ENCODE measurements at places on chromosomes 6 and 20. TPM values are rescaled to one million over a fixed set of nuclear protein-coding genes. Genes with fewer than 3 reads are reported as not detected.

- peaks cover 39% of the 10 kb centered on the region for H3K4me1 ChIP-seq
- H3K27ac ChIP-seq, result peak overlapping the region; percentile 75
- peak overlapping the region; percentile 57 for H3K4me3 ChIP-seq
- DNase-seq, result no peak
- peaks cover 11% of the 10 kb centered on the region for H3K27me3 ChIP-seq
These were observed 1.4 kb downstream of the C6orf132 start for GRCh38 chr6:42140756-42141602.

Gene RBBP8NL
- total RNA-seq, result 2.0 TPM

Gene SPDEF
- 3.5 TPM for total RNA-seq

GRCh38 chr6:132275066-132275970, 126.0 kb downstream of the MOXD1 start:
- no peak overlapping the region for H3K27ac ChIP-seq
- no peak for DNase-seq
- no peak overlapping the region for H3K4me3 ChIP-seq
- H3K27me3 ChIP-seq, result peaks cover under 1% of the 10 kb centered on the region
- H3K36me3 ChIP-seq, result no peaks in the 10 kb centered on the region

Gene FAM217B
- 26.8 TPM for total RNA-seq

- H3K27ac ChIP-seq, result no peak overlapping the region
- no peak overlapping the region for H3K4me3 ChIP-seq
- H3K27me3 ChIP-seq, result no peaks in the 10 kb centered on the region
- H3K4me1 ChIP-seq, result no peaks in the 10 kb centered on the region
These were observed 224.0 kb downstream of the SMOC2 start for GRCh38 chr6:168664956-168665355.

Gene HAO1
- not detected for total RNA-seq

Gene SNHG17
- total RNA-seq, result 17.9 TPM

DNA sequence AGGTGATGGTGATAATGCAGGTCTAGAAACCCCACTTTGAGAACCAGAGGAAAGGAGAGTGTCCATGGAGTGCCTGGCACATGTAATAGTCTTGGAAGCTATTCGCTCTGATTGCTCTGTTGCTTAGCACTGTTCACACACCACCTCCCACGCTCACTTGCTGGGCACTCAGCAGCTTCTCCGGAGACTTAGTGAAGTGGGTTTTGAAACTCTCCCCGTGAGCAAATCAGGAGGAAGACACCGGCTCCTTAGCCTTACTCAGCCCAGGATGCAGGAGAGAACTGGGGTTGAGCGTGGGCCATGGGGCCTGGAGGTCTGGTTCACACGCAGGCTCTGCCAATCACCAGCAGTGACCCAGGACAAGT, 22.2 kb downstream of the BMP7 start:
- H3K4me1 ChIP-seq, result no peaks in the 10 kb centered on the region
- H3K4me3 ChIP-seq, result no peak overlapping the region
- peaks cover 4% of the 10 kb centered on the region for H3K27me3 ChIP-seq
- H3K27ac ChIP-seq, result no peak overlapping the region
- no peaks in the 10 kb centered on the region for H3K36me3 ChIP-seq

DNA sequence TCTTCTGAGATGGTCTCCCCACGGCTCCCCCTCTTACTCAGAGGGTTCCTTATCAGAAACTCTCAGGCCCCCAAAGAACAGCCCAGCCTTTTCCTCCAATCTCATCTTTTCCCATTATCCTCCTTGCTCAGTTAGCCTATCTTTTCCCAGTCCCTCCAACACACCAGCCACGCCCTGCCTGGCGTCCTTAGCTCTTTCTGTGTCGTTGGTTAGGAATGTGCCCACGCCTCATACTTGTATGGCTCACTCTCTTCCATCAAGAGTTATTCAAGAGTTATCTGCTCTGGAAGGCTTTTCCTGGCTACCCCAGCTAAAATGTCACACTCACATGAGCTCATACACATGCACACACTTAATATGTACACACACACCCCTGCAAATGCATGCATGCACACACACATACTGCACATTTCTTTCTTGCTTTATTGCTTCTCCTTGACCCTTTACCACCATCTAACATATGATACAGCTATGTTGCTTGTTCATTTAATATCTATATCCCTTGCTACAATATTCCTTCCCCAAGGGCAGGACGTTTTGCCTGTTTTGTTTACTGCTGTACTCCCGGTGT, 37.6 kb downstream of the SLC2A10 start:
- H3K27ac ChIP-seq, result no peak overlapping the region
- peaks cover 9% of the 10 kb centered on the region for H3K27me3 ChIP-seq
- DNase-seq, result no peak
- H3K36me3 ChIP-seq, result no peaks in the 10 kb centered on the region

Gene WDR46
- 34.4 TPM for total RNA-seq

GRCh38 chr20:37071481-37071911, 24.3 kb downstream of the RBL1 start:
- no peak overlapping the region for H3K27ac ChIP-seq
- no peak for DNase-seq
- H3K4me1 ChIP-seq, result no peaks in the 10 kb centered on the region
- H3K4me3 ChIP-seq, result no peak overlapping the region
- H3K27me3 ChIP-seq, result no peaks in the 10 kb centered on the region
- no peaks in the 10 kb centered on the region for H3K36me3 ChIP-seq

DNA sequence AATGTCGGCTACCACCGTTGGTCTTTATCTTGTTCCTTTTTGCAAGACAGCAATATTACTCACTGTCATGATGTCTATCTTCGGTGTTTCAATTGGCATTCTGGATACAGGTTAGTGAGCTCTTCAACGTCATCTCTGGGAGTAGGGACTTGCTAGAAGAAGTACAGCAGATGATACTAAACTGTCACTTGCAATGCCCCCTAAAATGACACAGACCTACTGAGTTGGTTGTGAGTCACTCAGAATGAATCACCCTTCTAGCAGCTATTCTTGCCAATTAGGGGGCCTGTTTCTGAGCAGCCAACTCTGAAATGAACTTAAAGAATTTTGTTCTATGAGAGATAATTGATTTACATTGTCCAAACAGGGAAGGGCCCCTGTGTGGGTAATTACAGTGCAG, 176.5 kb downstream of the SLC16A10 start:
- no peak for DNase-seq
- no peak overlapping the region for H3K4me3 ChIP-seq
- H3K4me1 ChIP-seq, result peaks cover 13% of the 10 kb centered on the region
- H3K27ac ChIP-seq, result no peak overlapping the region

DNA sequence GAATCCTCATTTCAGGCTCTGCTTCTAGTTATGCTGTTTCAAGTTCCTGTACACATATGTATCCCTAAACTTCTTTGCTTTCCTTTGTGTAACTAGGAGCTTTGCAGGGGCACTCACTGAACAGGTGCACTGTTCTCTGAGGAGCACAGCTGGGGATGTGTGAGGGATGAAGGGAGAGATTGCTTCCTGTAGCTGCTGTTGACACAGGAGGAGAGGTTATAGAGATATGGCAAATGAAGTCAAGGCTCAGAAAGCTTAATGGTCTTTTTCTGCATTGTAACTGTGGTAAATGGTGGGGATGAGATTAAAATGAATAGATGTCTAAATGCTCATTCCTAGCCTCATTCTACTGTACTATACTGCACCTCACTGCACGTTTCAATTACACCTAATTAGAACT, 454.3 kb downstream of the BTBD3 start:
- H3K4me1 ChIP-seq, result no peaks in the 10 kb centered on the region
- no peak overlapping the region for H3K27ac ChIP-seq
- no peaks in the 10 kb centered on the region for H3K36me3 ChIP-seq
- no peak overlapping the region for H3K4me3 ChIP-seq

GRCh38 chr6:6682225-6682624, 93.7 kb downstream of the LY86 start:
- peak overlapping the region; percentile 60 for H3K27ac ChIP-seq
- no peaks in the 10 kb centered on the region for H3K36me3 ChIP-seq
- H3K4me3 ChIP-seq, result no peak overlapping the region
- H3K4me1 ChIP-seq, result peaks cover 69% of the 10 kb centered on the region
- H3K27me3 ChIP-seq, result no peaks in the 10 kb centered on the region
- no peak for DNase-seq

DNA sequence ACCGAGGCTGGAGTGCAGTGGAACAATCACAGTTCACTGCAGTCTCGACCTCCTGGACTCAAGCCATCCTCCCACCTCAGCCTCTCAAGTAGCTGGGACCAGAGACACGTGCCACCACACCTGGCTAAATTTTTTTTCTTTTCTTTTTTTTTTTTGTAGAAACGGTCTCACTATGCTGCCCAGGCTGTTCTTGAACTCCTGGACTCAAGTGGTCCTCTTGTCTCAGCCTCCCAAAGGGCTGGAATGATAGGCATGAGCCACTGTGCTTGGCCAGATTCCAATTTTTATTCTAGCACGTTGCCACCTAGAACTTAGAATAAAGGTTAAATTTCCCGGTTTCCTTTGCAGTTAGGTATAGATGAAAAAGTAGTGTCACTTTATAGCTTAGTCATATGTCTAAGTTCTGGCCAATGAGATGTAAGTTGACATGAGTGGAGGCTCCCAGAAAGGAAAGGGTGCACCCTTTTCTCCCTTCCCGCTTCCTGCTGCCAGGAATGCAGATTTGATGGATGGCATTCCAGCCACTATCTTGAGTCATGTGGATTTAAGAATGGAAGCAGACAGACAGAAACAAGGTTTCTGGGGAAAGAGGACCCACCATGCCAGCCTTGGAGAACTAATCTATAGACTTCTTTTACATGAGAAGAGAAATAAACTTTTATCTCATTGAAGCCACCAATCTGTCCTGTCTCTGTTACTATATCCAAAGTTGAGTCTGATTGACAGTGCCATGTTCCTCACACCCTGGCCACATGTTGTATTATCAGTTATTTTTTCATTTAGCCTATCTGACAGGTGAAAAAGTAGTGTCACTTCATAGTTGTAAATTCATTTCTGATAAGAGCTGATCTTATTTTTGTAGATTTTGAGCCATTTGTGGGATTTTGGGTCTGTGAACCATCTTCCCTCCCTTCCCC, 60.6 kb upstream of the NCOA3 start:
- H3K4me3 ChIP-seq, result no peak overlapping the region
- no peaks in the 10 kb centered on the region for H3K27me3 ChIP-seq
- no peak for DNase-seq
- no peaks in the 10 kb centered on the region for H3K36me3 ChIP-seq

- H3K36me3 ChIP-seq, result no peaks in the 10 kb centered on the region
- peaks cover 39% of the 10 kb centered on the region for H3K27me3 ChIP-seq
- DNase-seq, result peak; percentile 58
These were observed at the start of gene SIRPA for GRCh38 chr20:1894951-1895673. TSS of gene SIRPA (plus strand) at chr20:1895407. CDS start at chr20:1895448, 41 bp downstream.

DNA sequence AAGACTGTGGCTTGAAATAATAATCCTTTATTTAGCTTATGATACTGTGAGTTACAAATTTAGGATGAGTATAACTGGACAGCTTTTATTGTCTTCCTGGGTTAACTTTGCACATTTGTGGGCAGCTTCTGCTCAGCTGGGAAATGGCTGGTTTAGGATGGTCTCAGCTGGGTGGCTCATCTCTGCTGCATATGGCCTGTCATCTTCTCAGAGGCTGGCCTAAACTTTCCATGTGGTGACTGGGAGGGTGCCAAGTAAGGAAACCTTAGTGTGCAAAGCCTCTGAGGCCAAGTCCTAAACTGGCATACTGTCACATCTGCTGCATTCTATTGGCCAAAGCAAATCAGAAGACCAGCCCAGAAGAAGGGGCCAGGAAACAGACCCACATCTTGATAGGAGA, 40.2 kb downstream of the BTBD3 start:
- H3K27ac ChIP-seq, result no peak overlapping the region
- H3K27me3 ChIP-seq, result no peaks in the 10 kb centered on the region
- DNase-seq, result no peak

Gene DSTN
- total RNA-seq, result 347 TPM

Gene RTF2
- 68.6 TPM for total RNA-seq

Gene TFAP2C
- 4.2 TPM for total RNA-seq

All from lower lobe of right lung (tissue), 2 donors.